CD4-positive, alpha-beta memory T cell (primary cell): ENCODE measurements at places on chromosomes 1 and 21.

- DNase-seq: no peak
Observed at GRCh38 chr21:17988102-17988437, 168.9 kb upstream of the C21orf91 start.

DNA sequence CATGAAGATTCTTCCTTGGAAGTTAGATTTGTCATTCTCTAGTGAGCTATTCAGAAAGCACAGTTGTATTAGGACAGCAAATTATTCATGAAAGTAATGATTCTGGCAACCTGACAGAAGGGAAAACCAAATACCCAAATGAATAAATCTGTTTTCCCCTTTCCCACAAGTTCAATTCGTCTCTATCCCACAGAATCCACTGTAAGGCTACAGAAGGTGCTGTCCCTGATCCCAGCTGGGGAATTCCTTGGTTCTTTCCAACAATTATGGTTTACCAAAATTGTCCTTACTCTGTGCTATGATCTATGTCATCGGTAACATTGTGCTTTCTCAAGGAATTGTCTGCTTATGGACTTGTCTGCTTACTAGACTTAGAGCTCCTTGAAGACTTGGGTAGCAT, 104.2 kb downstream of the FASLG start:
- DNase-seq: no peak

DNA sequence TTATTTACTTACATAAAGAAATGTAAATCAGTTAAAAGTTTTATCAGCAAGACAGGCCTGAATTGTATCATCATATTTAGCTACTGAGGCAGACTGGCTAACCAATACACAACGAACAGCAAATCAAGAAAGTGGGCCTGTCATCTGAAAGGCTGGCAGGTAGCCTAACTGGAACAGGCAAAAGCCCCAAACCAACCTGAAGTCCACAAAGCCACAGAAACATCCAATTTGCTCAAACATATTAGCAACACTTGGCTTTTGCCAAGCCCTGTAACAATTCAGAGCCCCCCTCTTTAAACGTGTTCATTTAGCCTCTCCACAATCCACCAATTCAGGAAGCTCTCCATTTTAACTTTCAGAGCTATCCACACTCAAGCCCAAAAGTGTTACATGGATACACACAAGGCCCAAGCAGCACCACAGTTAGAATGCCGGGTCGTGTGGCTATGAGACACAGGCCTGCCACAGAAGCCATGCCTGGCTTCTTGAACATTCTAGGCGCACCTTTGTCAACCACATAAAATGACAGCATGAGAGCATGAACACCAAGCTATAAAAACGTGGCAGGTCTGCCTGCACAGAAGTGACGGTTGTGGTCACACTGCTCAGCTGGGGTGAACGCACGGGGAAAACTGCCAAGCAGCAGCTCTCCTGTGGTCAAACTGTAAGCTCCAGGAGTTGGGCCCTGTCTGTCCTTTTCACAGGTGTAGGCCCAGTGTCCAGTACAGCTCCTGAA, 49.3 kb downstream of the CD34 start:
- DNase-seq: peak; percentile 43

- no peak for DNase-seq
Observed at GRCh38 chr21:36076878-36077655, 7.2 kb downstream of the CBR1 start.

DNA sequence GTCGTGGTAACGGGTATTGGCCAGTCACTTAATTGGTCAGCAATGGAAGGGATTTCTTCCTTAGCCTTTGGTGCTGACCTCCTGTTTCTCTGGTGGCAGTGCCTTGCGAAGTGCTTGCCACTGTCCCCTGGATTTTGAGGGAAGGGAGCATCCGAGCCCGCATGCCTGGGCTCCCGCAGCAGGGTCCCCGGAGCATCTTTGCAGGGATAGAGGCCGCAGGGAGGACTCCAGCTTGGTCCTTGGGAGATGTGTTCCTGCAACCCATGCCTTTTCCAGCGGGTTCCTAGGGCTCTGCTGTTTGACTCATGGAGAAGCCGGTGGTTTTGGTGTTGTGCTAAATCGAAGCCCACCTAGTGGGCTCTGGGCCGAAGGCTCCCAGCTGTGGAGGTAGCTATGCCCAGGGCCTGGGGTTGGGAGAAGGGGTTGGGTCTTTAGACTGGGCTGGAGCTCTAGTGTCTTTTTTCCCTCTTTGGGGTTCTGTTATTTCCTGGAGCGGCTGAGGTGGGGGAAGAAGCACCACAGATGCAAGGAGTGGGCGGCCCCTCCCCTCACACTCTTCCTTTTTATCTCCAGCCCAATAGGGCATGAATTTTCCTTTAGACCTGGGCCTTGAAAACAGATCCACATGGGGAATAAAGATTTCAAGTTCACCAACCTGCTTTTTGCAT, 39.0 kb downstream of the PIK3CD start:
- DNase-seq: no peak

DNA sequence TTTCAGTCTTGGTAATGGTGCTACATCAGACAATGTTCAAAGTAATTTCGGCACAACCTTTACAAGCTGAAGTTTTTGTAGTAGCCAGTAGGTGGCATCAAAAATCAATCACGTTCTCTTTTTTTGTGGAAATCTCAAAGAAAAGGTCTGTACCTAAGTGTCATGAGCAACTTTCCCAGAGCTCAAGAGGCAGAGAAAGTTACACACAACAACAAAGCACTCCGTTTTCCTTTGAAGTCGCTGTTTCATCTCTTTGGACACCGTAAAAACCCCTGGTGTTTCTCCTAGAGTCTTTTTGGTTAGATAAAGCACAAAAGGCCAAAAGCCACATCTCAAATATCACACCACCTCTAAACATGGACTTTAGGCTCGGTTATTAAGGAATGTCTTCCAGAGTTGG, 131.6 kb downstream of the LHX8 start:
- DNase-seq: peak; percentile 1

DNA sequence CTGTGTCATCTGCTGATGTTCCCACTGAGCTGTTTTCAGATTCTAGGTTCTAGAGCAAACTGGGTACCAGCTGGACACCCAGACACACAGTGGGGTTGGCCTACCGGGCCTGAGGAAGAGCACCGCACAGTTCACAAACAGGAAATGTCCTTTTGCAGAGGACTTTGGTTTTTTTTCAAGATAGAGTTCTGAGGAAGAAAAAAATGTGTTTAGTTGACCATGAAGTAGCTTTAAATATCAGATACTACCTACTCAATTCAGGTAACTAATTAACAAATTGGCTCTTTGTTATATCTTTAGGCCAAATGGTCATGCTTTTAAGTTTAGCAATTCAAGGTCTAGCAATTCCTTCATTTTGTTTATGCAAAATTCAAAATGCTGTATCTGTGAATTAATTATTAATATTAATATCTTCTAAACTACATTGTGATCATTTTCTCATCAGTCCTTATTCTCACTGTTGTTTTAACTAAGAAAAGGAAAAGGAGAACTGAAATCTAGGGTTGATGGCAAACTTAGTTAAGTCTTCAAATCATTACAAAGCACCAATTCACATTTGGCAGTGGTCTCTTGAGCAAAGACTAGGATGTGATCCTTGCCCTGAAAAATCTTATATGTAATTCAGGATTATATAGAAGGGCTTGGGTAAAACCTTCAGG, 17.2 kb upstream of the NCF2 start:
- DNase-seq: no peak
